ENCODE measurements at places on chromosomes 16 and 17. TPM values are rescaled to one million over a fixed set of nuclear protein-coding genes. Genes with fewer than 3 reads are reported as not detected.

Gene PRAC1
- total RNA-seq = not detected

Gene ANKS3
- total RNA-seq = 23.3 TPM

Gene FNDC8
- total RNA-seq = not detected

Gene USP43
- total RNA-seq = not detected

Gene TPSG1
- total RNA-seq = not detected

Gene ITGA3
- total RNA-seq = 62.4 TPM

Gene NGFR
- total RNA-seq = 11.6 TPM

Gene TBC1D3E
- total RNA-seq = not detected

Gene GPR179
- total RNA-seq = not detected

Gene CFAP97D1
- total RNA-seq = not detected

Gene APOH
- total RNA-seq = not detected

Gene ERBB2
- total RNA-seq = 43.3 TPM

Gene GFER
- 45.6 TPM for total RNA-seq

Gene HNF1B
- total RNA-seq = not detected

Gene MEIOB
- total RNA-seq = not detected

Gene MYO15B
- total RNA-seq = 76.1 TPM

Gene ENPP7
- total RNA-seq = not detected

Gene DPEP1
- not detected for total RNA-seq

Gene AIPL1
- total RNA-seq = not detected

Gene TBC1D3
- not detected for total RNA-seq

Gene MEAK7
- total RNA-seq = 9.8 TPM

Gene GRAPL
- not detected for total RNA-seq

Gene TPPP3
- 111 TPM for total RNA-seq

Gene ITGB3
- 57.1 TPM for total RNA-seq

Gene SNAI3
- 1.7 TPM for total RNA-seq

Gene ADAP2
- total RNA-seq = 20.9 TPM

Gene PHF23
- 29.4 TPM for total RNA-seq

Gene TBC1D3K
- not detected for total RNA-seq

Gene MARVELD3
- not detected for total RNA-seq

Gene RNU2-1
- not detected for total RNA-seq

Gene KRT9
- total RNA-seq = not detected

Gene KDM8
- total RNA-seq = 4.2 TPM
